ENCODE measurements at places on chromosomes 16 and 17.

- no peak for DNase-seq
These were observed 8.0 kb downstream of the PRSS27 start for GRCh38 chr16:2712063-2712441.

DNA sequence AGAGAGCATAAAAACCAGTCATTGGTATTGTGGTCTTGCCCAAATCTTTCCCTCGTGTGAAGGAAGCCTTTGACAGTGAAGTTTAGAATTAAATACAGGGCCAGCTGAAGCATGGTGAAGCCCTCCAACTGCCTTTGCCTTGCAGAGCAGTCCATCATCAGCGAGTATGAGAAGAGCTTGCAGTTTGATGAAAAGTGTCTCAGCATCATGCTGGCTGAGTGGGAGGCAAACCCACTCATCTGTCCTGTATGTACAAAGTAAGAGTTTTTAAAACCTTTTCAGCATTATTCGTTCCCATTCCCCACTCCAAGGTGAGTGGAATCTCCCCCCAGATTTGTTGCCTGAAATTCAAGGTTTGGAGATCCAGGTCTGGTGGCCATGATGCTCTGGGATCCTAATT, 5.8 kb downstream of the RPAIN start:
- DNase-seq, result no peak

- DNase-seq, result no peak
These were observed 322.5 kb downstream of the C16orf95 start for GRCh38 chr16:86994651-86995171.

- no peak for DNase-seq
These were observed 174.6 kb upstream of the RPH3AL start for GRCh38 chr17:527247-527646.

- no peak for DNase-seq
These were observed 26.0 kb upstream of the ZNF469 start for GRCh38 chr16:88356727-88357199.

GRCh38 chr16:56626685-56627084, 1.1 kb downstream of the MT1E start:
- DNase-seq, result no peak

GRCh38 chr16:50025537-50025931, 509 bp downstream of the CNEP1R1 start:
- DNase-seq, result peak; percentile 34

DNA sequence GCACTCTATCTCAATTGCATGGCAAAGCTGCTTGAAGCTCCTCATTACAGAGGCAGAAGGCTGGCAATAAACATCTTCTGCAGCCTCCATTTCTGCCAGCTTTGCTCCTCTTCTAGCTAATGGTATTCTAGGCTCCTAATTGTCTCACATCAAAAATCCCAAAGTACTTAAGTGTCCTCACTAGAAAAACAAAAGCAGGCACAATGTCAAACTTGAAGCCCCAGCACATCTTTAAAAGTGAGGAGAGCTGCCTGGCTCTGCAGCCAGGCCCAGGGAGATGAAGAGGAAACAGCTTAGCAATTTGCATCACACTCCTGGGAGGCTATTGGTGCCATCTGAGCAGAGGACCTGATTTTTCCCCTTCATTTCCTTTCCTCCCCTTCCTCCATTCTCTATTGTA, 197.1 kb downstream of the KCNJ2 start:
- DNase-seq, result no peak

Data from NCI-H345 (cell line).